ENCODE measurements at places on chromosomes 12 and 14. TPM values are rescaled to one million over a fixed set of nuclear protein-coding genes. Genes with fewer than 3 reads are reported as not detected.

The SLC39A5 gene
- total RNA-seq, result not detected

The ACOT6 gene
- total RNA-seq, result not detected

The TPH2 gene
- not detected for total RNA-seq

The HEATR5A gene
- 13.8 TPM for total RNA-seq

The NPC2 gene
- total RNA-seq, result 44.4 TPM

The KLRB1 gene
- 1.6 TPM for total RNA-seq

The MYF5 gene
- not detected for total RNA-seq

The TAS2R42 gene
- not detected for total RNA-seq

The FRMD6 gene
- total RNA-seq, result 4.1 TPM

The CCDC196 gene
- total RNA-seq, result not detected

The ABHD12B gene
- total RNA-seq, result not detected

The P2RX7 gene
- total RNA-seq, result 4.3 TPM

The KCNK13 gene
- total RNA-seq, result not detected

The NFATC4 gene
- total RNA-seq, result not detected

The ZC2HC1C gene
- total RNA-seq, result 0.70 TPM

The TAS2R10 gene
- total RNA-seq, result 1.3 TPM

The NR2C1 gene
- total RNA-seq, result 59.0 TPM

The IL22 gene
- not detected for total RNA-seq

The HHIPL1 gene
- 0.34 TPM for total RNA-seq

GRCh38 chr12:73935817-73936216, 601.8 kb upstream of the ATXN7L3B start:
- no peak for DNase-seq

- DNase-seq, result no peak
Observed at GRCh38 chr12:101115326-101115725, 94.7 kb downstream of the SLC5A8 start.

DNA sequence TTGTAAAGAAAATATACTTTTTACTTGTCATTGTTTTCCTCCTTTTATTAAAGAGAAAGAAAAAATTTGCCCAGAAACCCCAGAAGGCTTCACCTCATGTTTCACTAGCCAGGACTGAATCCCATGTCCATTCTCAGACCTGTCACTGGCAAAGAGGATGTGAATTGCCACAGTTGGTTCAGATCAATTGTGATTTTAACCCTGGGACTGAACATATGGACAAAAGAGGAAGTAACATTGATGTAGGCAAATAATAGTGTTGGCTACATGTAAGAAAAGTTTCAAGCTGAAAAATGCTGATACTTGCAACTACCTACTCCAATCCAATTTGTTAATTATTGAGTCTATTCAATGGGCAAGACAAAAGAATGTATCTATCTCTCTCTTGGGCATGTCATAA, 8.6 kb upstream of the CCDC196 start:
- DNase-seq, result no peak

DNA sequence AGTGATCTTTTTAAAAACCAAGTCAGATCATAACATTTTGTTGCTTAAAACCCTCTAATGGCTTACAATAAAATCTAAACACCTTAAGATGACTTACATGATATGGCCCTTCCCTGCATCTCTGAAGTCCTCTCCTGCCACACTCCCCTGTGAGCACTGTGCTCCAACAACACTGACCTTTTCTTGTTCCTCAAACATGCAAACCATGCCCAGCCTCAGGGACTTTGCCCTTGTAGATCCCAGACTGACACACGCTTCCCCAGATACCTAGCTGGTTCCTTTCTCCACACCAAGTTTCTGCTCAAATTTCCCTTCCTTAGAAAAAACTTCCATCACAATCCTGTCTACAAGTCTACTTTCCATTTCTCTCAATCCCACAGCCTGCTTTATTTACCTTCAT, 128.6 kb downstream of the IPO8 start:
- no peak for DNase-seq

GRCh38 chr14:95307402-95308041, 12.2 kb downstream of the CLMN start:
- no peak for DNase-seq

GRCh38 chr12:2687058-2687457, 107.7 kb upstream of the FKBP4 start:
- no peak for DNase-seq

DNA sequence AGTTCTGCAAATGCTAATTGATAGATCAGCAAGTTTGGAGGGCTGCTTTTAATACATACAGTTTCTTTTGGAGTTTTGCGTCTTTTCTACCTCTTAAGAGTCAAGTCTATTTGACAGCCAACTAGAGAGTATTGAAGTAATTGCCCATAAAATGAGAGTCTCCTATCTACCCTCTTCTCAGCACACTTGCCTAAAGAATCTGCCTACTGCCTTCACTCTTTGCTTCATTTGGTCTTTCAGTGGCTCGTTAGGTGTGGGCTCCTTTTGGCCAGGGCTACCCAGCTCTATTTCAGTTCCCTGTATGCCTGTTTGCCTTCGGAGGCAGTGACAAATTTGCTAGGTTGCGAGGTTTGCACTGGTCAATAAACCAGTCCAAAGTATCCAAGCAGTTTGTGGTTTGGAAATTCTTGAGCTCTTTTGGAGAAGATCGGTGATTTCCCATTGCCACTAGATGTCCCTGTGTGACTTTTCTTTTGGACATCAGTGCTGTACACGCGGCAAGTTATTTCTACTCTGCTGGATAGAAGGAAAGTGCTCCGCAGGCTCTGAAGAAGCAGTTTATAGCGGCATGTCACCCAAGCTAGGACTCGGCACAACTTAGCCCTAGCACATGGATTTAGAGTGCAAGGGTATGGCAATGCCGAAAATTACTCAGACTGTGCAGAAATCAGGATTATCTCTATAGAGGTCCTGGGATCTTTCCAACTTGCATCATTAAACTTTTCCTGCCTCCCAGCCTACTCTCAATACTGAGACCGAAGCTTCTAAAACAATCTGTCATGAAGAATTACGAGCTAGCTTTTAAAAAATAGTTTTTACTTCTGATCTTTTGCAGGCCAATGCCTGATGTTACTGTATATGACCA, 38.6 kb downstream of the MGST1 start:
- DNase-seq, result no peak

- no peak for DNase-seq
Observed at GRCh38 chr12:115303723-115304309, 619.8 kb upstream of the TBX3 start.

GRCh38 chr12:108915632-108916133, 35.8 kb downstream of the DAO start:
- DNase-seq, result no peak

DNA sequence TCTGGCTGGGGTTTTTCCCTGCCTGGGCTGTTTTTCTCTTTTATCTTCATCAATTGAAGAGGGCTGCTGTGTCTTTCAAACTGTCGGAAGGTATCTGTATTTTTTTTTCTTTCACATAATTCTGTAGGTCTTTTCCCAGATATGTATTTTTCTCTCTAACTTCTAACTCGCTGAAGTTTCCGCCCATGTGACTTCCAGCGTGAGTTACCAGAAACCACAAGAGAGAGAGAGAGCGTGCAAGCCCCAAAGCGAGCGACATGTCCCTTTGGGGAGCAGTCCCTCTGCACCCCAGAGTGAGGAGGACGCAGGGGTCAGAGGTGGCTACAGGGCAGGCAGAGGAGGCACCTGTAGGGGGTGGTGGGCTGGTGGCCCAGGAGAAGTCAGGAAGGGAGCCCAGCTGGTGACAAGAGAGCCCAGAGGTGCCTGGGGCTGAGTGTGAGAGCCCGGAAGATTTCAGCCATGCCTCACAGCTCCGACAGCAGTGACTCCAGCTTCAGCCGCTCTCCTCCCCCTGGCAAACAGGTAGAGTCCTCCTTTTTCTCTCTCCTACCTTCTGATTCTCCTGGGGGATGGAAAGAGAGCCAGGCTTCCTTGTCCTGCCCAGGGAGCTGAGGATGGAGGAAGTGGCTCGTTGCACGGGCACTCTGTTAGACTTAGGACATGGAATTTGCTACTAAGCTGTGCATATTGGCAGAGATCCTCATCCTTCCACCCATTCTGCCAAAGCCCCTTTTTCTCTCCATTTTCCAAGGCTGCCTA, at the start of gene BATF:
TSS of gene BATF (plus strand) at position 246 of the 759 bp plus-strand sequence. CDS start at position 460, 214 bp downstream.
- peak; percentile 58 for DNase-seq

GRCh38 chr12:46342562-46343033, 30.0 kb downstream of the SLC38A2 start:
- peak; percentile 12 for DNase-seq

GRCh38 chr14:77961847-77962580, 162.1 kb downstream of the ADCK1 start:
- DNase-seq, result no peak

GRCh38 chr14:28678887-28679286, 87.7 kb upstream of the FOXG1 start:
- DNase-seq, result no peak

- no peak for DNase-seq
Observed at GRCh38 chr14:34229140-34229539, 232.9 kb downstream of the SPTSSA start.

DNA sequence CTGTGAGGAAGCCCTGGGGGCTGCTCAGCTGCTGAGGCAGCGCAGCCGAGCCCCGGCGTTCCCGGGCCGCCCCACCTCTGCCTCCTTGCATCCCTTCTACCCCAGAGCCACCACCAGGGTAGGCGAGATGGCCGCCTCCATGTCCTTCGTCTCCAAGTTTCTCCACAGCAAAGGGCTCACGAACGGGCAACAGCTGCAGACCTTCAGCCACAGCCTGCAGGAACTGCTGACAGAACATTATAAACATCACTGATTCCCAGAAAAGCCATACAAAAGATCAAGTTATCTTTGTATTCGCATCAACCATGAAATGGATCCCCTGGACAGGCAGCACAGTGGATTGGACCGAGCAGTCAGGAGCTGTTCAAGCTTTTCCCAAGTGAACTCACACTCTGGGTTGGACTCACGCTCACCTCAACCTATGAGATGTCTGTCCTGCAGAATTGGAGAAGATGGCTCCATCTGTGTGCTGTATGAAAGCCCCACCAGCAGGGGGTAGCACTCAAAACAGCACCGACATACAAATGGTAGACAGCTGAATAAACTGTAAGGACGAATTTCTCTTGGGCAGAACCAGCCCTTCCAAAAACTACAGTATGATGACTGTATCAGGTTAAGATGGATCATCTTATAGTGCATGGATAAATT, 19.4 kb upstream of the A2M start:
- no peak for DNase-seq

- no peak for DNase-seq
Observed at GRCh38 chr12:25780771-25781170, 177.7 kb upstream of the RASSF8 start.

DNA sequence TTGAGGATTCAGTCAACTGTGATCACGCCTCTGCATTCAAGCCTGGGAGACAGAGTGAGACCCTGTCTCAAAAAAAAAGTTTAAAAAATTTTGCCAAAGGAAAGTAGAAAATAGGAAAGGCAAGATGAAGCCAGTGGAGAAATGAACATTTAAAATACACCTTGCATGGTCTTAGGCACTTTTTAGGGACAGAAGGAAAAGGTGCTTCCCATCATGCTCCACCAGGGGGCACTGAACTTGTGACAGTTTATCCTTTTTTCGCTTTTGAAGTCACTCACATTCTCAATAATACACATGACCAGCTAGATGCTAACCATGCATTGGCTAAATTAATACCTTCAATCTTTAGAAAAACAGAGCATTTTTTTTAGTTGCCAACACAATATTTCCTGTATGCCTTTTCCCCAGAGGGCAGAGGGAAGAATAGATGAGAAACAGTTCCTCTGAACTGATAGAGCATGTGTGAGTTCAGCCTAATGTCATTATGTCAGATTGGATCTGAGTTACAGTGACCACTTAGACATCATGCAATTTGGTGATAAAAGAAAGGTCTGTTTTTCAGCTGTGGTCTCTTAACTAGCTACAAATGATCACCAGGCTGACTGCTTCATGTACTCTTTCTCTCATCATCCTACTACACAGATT, 221.8 kb upstream of the SSTR1 start:
- peak; percentile 40 for DNase-seq

- no peak for DNase-seq
Observed at GRCh38 chr14:101839236-101839635, 77.7 kb downstream of the PPP2R5C start.

DNA sequence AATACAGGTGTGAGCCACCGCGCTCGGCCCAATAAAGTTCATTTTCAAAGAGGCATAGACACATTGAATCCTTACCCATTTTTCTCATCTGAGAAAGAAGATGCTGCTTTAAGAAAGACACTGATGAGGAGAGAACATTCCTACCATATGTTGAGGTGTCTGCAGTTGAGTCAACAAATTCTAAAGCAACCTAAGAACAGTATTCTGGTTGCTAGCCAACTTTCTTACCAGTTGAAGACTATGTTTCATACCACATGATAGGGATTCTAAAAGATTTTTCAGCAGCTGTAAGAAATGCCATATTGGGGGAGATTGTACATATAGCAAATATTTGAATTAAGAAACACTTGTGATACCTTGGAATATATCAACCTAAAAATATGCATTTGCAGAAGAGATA, 160.1 kb downstream of the SRGAP1 start:
- DNase-seq, result no peak

GRCh38 chr14:99564256-99564925, 39.6 kb downstream of the CCDC85C start:
- DNase-seq, result no peak

- peak; percentile 28 for DNase-seq
Observed at GRCh38 chr12:55931780-55932550, 1.0 kb downstream of the DGKA start.

GRCh38 chr12:117333331-117333881, 28.0 kb downstream of the NOS1 start:
- no peak for DNase-seq

DNA sequence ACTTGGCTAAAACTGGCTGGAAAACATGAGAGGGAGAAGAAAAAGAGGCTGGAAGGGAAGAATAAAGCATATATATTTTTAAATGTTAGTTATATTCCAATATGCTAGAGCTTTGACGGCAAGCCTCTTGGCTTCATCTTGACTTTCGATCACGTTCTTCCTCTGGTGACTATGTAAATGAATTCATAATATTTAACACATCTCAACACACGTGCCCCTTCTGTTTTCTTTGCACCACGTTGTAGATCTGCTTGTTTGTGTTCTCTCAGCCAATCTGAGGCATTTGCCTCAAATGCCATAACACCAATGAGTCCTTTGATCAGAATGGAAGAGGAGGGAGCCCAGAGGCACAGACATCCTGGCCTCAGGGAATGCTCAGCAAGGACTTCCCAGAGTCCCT, 45.4 kb upstream of the TRIM9 start:
- DNase-seq, result no peak

GRCh38 chr14:90154110-90154509, 92.3 kb downstream of the KCNK13 start:
- DNase-seq, result no peak

GRCh38 chr14:59337141-59337611, 128.0 kb downstream of the GPR135 start:
- DNase-seq, result no peak

- DNase-seq, result no peak
Observed at GRCh38 chr12:15273896-15274295, 48.4 kb upstream of the PTPRO start.

DNA sequence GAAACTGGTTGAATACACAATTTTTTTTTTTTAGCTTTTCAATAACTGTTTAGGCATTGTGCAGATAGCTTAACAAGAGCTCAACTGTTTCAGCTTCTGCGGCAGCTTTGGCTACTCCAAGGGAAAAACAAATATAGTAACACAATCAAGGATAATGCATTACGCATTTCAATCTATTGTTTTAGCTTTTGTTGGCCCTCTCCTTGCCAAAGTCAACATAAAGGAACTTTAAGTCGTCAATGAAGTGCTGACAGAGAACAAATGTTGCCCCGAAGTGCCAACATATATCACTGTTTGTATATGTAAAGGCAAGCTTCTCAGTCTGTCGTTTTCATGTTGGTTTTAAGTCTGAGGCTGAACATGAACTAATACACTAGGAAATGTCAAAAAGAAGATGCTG, 1087.4 kb upstream of the FLRT2 start:
- no peak for DNase-seq
